HAP-1 (cell line): ENCODE measurements at places on chromosomes 4 and X.

DNA sequence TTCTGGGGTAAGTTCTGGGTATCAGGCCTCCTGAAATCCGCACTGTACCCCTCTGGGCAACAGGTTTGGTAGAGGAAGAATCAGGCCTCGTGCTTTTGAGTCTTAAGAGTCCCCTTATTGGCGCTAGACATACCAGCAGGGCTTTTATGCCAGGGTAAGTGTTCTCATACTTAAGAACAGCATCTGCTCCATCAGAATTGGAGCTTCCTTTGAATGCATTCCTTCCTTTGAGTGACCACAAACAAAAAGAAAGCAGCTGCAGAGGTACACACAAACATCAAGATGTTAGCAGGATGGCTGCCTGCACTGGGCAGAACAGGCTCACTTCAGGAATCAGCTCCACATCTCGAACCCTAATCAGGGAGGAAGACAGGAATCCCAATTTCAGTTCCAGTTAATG lies 156.8 kb downstream of the MGST2 start:
- DNase-seq, result no peak

GRCh38 chr4:26896636-26897035 lies 36.0 kb downstream of the STIM2 start:
- DNase-seq, result no peak

- no peak for DNase-seq
Observed at GRCh38 chrX:23434356-23434884, 99.8 kb downstream of the PTCHD1 start.

- no peak for DNase-seq
Observed at GRCh38 chr4:32562010-32562409, 1841.8 kb downstream of the PCDH7 start.

DNA sequence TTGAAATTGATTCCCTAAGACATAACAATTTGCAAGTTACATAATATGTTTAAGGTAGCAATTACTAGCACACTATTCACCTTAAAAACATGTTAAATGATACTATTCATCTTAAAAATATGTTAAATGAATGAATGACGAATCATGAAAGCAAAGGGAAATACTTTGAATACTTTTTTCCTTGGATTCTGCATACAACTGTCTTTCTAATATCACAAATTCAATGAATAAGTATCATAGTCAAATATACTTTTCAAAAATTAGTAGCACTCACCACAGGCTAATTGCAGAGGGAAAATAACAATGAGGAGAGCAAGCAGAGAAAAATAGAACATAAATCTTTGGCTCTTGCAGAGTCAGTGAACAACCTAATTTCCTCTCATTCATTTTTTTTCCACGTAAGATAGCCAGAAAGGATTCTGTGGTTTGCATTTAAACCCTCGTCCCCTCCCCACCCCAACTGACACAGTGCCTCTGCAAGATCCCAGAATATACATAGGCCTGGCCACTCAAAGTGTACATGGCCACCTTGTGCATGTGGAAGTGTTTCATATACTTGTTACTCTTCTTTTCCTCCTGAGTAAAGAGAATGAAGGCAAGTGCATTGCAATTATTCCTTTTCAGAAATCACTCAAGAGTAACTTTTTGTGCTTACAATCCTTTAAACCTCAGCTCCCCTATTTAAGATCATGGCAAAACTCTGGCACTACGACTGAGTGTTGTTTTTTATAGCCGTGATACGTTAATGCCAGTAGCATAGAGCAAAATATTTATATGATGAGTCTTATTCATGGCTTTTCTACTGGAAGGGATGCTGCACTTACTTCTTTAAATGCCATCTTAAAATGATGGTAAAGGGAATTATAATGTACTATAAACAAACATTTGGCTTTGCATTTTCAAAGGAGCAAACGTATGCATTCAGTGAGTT lies 236.4 kb downstream of the PDGFC start:
- no peak for DNase-seq

DNA sequence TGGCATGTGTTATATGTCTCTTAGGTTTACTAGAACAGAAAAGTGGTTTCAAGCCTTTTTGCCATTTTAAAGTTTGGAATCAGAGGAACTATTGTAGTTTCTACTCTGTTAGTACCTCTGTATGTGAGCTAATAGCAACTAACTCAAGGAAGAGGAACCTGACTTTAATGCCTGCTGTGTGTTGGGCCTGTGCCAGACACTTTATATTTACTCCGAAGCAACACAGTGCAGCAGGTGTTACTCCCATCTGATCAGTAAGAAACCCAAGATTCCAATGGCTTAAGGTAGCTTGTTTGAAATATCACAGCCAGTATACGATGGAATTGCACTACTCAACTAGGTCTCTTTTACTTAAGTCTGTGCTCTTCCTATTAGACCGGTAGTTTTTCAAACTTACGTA lies 79.2 kb downstream of the USP9X start:
- DNase-seq, result no peak

- DNase-seq, result no peak
Observed at GRCh38 chrX:147217334-147217733, 402.8 kb upstream of the CXorf51A start.

DNA sequence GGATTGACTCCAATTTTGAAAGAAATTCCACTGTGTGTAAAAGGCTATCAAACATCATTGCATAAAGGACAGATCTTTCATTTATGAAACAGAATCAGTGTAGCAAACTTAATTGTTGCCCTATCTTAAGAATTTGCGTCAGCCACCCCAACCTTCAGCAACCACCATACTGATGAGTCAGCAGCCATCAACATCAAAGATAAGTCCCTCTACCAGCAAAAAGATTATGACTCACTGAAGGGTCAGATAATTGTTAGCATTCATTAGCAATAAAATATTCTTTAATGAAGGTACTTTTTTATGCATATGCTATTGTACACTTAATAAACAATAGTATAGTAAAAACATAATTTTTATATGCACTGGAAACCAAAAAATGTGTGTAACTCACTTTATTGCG lies 15.8 kb upstream of the GRSF1 start:
- DNase-seq, result no peak

DNA sequence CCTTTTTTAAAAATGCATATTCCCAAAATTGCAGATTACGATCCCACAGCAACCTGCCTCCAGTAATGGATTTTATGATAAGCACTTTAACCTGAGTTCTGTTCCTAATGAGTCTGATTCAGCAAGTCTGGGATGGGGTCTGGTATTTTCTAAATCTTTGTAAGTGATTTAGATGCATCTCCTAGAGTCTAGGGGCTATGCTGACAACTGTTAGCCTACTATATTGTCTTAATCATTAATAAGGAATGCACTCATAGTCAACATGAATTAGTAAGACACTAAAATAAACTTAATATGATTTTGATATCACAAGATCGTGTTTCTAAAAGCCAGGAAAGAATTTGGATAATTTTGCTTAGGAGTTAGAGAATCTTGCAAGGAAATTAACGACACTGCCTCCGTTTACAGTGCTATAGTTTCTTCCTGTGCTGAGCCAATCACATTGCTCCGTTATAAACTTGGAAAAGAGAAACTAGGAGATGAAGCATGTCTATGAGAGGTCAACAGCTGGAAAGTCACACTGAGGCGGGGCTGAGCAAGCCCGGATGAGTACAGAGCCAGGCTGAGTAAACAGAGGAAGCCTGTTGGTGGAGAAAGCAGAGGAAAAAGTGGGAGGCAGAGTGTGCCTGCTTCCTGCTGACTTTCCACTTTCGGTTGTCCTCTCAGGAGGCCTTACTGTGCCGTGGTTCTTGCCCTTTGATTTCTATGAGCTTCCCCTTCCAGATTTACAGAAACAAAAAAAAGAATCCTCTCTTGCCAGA lies 5.4 kb downstream of the SCARB2 start:
- DNase-seq, result no peak

- no peak for DNase-seq
Observed at GRCh38 chr4:160265836-160266235, 1163.0 kb downstream of the RAPGEF2 start.

DNA sequence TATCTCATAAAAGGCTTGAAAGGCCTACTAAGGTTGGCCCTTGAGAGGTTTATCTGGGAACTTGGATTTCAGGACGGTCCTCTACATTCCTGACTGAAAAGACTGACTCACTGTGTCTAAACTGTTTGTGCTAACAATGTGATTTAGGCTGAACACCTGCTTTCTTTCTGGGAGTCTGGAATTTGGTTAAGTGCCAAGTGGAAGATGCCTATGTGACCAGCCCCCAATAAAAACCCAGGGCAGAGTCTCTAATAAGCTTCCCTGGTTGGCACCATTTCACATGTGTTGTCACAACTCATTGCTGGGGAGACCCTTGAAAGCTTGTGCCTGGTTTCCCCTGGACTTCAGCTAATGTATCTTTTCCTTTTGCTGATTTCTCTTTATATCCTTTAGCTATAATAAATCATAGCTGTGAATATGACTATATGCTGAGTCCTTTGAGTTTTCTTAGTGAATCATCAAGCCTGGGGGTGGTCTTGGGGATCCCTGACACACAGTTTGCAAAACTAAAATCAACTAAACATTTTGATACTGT lies 55.1 kb downstream of the GPR82 start:
- peak; percentile 13 for DNase-seq

GRCh38 chr4:61202638-61203435 lies 2.7 kb downstream of the ADGRL3 start:
- peak; percentile 49 for DNase-seq

DNA sequence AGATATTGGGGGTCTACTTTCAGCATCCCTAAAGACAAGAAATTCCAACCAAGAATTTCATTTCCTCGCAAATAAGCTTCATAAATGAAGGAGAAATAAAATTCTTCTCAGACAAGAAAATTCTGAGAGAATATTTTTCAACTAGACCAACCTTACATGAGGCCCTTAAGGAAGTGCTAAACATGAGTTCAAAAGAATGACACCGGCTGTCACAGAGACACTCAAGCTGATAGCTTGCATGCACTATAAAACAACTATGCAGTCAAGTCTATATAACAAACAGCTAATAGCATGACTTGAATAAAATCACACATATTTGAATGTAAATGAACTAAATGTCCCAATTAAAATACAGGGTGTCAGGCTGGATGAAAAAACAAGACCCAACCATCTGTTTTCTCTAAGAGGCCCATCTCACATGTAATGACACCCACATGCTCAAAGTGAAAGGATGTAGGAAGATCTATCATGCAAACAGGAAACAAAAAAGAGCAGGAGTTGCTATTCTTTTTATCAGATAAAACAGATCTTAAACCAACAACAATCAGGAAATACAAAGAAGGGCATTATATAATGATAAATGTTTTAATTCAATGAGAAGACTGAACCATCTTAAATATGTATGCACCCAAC lies 27.2 kb downstream of the FAAH2 start:
- no peak for DNase-seq

DNA sequence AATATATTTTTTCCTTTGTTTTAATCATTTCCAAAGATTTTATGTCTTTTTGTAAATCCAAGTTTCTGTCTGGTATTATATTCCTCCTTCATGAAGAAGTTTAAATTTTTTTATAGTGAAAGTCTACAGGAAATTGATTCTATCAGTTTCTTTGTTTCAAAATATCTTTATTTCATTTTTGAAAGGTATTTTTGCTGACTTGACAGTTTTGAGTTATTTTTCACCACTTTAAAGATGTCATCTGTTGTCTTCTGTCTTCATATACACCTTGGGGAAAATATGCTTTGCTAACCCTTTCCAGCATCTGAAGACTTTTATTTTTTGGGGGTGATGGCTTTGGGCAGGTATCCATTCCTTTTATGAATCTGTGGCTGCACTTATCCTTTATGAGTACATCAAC lies 164.4 kb upstream of the EPHA5 start:
- DNase-seq, result no peak

DNA sequence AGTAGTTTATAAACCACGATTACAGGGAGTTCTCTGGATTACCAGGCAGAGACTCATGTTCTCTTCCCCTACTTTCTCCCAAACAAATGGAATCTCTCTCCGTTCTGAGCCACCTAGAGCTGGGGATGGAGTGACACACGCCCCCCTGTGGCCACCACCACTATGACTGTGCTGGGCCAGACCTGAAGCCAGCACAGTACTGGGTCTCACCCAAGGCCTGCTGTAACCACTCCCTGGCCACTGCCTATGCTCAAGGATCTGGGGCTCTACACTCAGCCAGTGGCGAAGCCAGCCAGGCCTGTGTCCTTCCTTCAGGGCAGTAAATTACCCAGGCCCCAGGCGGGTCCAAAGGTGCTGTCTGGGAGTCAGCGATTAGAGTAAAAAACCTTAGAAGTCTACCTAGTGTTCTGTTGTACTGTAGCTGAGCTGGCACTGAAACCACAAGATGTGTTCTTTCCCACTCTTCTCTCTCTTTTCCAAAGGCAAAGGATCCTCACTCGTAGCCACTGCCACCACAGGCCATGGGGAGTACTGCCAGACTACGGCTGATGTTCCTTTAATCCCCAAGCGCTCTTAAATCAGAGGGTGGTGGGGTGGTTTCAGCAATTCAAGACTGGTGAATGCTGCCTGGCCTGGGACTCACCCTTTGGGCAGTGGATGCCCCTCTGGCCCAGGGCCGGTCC lies 412.2 kb upstream of the ARX start:
- DNase-seq, result no peak

DNA sequence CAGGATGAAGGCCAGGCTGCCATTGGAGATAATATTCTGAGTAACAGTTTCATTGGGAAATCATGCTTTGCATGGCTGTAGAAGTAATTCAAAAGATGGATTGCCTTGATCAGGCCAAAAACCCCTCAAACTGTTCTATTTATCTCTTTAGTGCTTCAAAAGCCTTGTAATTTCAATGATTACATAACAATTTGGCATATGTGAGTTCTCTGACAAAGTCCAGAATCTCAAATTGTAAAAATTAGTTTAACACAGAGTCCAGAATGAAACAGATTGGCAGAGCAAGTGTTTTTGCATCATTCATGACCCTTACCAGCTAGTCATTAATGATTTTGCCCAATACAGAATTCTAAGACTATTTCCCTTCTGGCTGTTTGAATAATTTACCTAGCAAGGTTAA lies 347.3 kb downstream of the SPRY1 start:
- no peak for DNase-seq

GRCh38 chr4:83019794-83020494 lies 9.3 kb upstream of the LIN54 start:
- no peak for DNase-seq

DNA sequence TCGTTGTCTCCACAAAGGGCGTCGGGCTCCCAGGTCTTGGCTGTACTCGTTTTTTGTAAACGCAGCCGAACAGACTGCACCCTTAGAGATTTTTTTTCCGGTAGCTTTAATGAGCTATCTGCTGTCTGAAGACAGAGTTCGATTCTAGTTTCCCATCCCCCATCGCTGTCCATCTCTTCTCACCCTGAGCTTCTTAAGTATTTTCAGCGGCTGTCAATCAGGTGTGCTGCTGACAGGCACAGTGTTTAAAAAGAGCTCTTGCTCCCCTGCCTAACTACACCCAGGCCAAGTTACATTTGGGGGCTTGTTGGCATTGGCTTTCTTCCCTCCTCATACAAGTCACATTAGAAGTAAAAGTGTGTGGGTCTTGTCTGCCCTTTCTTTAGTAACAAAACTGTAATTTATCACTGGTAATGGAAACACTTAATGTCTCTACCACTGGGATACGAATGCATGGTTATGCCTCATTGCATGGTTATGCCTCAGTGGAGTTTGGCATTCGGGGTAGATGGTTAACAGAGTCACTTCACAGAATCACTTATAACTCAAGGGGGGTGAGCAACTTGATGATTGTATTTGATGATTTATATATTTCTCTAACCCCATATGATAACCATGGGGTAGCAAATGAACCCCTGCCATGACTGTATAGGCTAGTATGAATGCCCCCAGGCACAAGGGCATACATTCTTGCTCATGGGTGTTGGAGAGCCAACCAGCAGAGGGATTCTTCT lies 1.4 kb upstream of the ARHGAP6 start:
- no peak for DNase-seq

GRCh38 chr4:169115897-169116254 lies 105.8 kb upstream of the CBR4 start:
- no peak for DNase-seq
